ENCODE measurements at places on chromosomes 5 and 9. TPM values are rescaled to one million over a fixed set of nuclear protein-coding genes. Genes with fewer than 3 reads are reported as not detected.

GFI1B gene
- not detected for total RNA-seq

- no peak for DNase-seq
These were observed 1.6 kb downstream of the DEPDC1B start for GRCh38 chr5:60698336-60698735.

DNA sequence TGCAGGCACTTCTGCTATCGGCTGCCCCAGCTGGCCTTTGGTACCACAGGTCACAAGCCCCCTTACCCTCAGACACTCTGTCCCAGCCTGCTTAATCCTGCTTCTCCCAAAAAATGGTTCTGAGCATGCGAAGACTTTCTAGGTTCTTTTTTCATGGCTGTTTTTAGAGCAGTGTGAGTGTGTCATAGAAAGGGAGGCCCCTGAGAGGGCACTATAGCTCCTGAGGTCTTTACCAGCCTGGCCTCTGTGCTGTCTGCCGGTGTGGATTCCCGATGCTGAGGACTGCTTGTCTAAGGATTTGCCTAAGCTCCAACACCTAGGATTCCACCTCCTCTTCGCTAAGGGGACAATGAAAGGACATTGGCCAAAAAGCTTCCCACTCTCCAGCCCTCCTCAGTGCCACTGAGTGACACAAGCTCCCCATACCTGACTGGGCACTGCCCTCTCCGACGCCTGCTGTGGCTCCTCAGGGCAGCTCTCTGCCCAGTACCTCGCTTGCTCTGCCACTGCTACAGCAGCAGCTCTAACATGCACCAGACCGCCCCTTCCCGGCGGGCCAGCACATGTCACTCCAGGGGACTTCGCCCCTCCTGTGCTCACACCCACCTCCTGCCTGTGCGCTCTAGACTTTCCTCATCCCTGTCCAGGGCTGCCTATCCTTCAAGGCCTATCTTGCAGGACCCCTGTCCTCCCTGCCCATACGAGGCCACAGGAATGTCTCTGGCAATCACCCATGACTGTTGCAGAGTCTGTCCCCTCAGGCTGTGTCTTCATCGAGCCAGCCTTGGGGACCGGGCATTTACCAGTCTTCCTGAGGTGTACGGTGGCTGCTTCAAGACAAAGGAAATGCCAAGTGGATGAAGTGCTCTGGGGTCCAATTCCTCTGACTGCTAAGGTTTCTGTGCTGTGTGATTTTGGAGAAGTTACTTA, 21.0 kb downstream of the MACROH2A1 start:
- DNase-seq = no peak

DNA sequence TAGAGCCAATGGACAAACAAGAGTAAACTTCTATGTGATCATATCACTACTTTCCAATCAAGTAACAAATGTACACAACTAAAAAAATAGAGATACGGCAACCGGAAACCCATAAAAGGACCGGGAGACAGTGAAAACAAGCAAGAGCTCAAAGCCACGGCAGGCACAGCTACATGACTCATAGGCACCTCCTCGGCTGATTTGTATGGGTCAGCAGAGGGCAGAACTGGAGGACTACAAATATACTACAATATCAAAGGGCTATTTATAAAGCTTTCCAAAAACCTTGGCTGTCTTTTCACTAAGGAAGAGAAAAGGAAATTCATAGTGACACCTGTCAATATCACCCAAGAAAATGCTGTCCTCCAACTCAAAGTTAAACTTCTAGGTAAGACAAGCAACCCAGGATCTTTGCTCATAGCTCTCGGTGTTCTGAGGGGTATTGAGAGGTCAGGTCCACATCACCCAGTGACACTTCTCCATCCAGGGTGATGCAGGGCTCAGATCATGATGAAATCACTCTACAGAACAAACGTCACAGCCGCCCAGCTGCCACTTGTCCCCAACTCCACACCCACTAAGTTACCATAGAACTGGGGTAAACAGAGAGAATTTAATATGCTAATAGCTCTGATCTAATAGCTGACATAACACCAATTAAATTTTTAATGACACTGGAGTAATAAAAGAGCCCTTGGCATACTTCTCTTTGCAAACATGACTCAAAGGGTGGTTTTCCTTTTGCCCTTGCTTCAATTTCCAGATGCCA, 41.3 kb downstream of the PFDN1 start:
- peak; percentile 83 for DNase-seq

DNA sequence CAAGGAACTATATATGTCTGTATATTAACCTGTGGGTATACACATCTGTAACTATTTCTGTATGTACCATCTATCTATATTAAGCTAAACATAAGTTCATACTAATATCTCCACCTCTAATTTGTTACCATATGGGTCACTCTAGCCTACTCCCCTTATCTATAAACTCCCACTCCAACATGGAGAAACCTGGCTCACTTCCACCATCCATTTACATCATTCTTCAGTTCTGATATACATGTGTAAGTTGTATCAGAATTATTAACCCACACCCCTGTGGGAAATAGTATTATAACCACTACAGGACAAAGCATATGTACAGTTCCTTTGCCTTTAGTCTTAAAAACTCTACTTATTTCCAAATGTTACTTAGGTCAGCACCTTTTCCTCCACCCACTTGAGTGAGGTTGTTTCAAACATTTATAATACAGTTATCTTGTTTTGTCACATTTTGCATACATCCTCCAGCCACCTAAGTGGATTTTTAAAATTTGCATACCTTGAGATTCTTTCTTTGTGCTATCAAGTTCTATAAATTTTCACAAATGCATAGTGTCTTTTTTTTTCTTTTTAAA, 10.6 kb downstream of the NDFIP1 start:
- DNase-seq = no peak

DNA sequence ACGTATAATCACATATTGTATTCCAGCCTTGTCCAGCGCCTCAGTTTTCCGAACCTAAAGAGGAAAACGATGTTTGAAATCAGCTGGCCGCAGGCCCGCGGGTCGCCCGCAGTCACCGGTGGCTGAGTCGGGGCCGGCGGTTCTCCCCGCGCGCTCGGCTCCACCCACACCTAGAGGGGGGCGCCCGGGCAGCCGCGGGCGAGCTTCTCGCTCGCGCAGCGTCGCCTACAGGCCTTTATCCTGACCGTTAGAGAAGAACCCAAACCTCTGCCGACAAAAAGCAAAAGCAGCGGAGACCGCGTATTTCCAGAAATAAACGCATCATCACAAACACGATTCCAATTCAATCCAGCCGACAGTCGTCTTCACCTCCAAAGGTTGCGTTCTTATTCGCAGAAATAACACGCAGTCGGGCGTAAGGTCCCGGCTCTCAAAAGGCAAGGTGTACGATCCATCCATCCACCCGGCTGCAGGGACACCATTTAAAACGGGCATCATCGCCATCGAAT, 725 bp upstream of the NIPBL start:
- DNase-seq = no peak

DNA sequence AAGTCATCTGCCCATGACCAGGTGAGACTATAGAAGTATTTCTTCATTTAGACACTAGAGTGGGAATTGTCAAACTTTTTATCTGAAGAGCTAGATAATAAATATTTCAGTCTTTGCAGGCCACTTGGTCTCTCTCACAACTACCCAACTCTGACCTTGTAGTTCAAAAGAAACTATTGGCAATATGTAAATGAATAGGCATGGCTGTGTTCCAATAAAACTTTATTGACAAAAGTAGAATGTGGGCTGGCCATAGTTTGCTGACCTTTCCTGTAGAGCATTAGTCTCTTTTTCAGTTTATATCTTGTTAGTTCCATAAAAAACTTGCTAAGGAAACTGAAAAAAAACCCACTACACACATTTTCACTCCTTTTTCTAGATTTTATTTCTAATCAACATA, 535.5 kb downstream of the PRR16 start:
- no peak for DNase-seq

DNA sequence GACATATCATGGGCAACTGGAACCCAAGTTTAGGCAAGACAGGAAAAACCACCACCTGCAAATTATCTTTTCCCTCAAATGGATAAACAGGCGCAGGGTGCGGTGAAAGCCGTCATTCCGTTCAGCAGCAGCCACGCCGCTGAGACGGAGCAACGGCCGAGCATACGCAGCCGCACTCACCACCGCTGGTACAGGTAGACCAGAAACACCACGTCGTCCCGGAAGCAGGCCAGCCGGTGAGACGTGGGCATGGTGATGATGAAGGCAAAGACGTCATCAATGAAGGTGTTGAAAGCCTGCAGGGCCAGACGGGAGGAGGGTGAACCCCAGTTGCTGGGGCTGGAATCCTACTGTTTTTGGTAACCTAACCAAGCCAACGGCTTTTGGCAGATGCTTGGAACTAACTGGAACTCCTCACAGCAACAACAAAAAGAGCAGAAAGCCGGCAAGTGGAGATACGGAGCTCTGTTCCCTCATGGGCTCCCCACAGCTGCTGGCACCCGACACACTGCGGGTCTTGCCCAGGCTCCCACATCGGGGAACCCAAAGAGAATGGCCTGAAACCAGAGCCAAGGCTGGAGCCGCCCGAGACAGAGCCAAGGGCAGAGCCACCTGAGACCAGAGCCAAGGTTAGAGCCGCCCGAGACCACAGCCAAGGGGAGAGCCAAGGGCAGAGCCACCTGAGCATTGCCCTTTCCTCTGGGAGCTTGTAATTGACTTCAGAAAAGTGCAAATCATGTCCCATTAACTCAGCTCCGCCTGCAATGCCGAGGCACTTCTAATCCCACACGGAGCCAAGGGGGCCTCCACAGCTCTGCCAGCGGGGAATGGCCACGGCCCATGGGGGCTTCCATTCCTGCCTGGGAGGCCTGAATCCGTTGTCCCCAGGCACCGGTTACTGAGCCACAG, 24.2 kb downstream of the CLPTM1L start:
- no peak for DNase-seq

DNA sequence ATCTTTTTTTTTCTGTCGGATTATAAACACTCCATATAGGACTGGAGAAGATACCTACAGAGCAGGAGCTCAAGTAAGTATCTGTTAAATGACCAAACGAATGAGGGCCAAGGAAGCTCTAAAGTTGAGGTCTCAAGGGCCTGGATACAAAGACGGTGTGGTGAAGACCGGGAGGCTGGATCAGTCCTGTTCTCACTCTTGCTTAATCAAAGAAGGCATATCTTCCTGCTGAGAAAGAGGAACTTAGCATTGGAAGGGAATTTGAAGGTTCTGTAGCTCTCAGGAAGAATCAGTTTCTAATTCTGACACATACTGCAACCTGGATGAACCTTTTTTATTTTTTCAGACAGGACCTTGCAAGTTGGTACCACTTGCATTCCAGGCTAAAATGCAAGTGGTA, 28.3 kb upstream of the PAX5 start:
- no peak for DNase-seq

DNA sequence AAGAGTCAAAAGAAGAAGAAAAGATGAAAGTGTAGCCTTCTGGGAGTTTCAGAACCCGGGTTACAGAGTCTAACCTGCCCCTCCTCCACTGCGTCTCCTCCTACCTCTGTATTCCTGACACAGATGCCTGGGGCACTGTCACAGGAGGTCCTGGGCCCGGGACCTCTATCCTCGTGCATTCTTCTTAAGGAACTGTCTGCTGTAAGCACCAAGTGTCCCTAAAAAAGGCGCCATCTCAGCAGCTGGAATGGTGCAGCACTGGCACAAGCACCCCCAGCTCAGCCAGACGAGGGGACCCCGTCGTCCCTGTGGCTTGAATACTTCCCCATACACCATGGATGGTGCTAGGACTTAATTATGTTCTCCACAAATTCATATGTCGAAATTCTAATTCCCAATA, 35.8 kb upstream of the MVB12B start:
- DNase-seq = no peak

DNA sequence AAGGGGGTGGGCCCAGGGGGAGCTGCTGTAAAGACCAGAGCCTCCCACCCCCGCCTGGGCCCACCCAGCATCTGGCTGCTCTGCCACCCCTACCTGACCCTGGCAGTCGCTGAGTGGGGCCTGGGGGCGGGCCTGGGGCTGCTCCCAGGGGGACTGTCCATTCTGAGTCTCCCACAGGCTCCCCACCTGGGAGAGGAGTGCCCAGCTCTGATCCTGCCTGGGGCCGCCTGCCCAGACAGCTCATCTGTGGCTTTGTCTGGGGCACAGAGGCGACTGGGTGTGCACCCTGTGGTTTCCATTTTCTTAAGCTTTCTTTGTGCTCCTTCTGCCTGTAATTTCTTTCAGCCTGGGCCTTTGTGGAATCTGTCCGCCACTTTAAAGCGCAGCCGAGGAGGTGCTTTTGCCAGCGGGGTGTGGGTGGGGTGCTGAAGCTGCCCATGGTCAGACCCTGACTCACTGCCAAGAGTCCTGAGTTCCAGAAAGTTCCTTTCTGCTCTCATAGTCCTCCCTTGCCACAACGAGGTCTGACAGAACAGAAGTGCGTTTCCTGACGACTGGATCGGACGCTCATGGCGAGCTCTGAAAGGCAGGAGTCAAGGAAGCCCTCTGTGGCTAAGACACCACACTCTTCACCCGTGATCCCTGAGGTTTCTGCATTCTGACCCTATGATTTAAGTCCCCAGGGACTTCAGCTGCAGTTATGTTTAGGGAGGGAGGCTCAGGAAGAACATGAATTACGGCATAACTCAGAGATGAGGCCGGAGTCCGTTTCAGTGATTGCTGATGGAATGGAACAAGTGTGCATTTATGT, 225.0 kb downstream of the FANCC start:
- DNase-seq = no peak

DNA sequence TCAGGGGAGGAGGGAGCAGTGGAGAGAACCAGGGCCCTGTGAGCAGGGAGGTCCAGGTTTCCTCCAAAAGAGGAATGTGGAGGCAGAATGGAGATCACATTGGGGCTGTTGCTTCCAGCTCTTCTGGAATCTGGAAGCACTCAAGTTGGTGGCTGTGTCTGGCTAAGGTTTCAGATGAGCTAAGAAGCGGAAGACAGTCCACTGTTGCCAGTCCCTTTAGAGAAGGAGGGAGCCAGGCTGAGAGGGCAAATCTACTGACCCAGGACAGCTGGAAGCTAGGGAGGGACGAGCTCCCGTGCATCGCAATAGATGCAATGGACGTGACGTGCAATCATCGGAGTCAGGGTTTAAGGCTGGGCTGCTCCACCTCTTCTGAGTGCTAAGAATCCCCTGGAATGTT, 71.2 kb downstream of the TENT4A start:
- no peak for DNase-seq

- no peak for DNase-seq
These were observed 316.7 kb upstream of the TLE4 start for GRCh38 chr9:79254900-79255650.

GRCh38 chr9:72984991-72985390, 32.1 kb upstream of the ALDH1A1 start:
- no peak for DNase-seq
